ENCODE measurements at places on chromosomes 16 and 17.

DNA sequence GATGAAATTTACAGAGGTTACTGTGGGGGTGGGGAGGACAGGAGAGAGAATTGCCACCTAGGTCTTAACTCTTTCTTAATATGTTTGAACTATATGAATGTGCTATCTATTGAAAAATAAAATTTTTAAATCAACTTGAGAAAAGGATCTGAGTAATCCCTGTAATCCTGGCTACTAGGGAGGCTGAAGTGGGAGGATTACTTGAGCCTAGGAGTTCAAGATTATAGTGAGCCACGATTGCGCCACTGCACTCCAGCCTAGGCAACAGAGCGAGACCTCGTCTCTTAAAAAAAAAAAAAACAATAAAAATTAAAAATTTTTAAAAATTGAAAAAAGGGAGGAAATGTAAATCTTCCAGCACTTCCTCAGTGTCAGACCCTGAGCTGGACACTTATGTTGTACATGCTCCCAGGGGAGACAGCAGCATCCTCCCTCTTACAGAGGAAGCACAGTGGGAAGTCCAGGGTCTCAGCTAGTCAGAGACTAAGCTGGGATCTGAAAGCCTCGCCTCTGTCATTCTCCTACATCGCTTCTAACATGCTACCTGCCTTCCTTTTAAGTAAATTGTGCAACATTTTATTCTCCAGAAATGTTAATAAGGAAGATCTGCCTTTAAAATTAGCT lies 21.9 kb downstream of the PMM2 start:
- no peak for DNase-seq

DNA sequence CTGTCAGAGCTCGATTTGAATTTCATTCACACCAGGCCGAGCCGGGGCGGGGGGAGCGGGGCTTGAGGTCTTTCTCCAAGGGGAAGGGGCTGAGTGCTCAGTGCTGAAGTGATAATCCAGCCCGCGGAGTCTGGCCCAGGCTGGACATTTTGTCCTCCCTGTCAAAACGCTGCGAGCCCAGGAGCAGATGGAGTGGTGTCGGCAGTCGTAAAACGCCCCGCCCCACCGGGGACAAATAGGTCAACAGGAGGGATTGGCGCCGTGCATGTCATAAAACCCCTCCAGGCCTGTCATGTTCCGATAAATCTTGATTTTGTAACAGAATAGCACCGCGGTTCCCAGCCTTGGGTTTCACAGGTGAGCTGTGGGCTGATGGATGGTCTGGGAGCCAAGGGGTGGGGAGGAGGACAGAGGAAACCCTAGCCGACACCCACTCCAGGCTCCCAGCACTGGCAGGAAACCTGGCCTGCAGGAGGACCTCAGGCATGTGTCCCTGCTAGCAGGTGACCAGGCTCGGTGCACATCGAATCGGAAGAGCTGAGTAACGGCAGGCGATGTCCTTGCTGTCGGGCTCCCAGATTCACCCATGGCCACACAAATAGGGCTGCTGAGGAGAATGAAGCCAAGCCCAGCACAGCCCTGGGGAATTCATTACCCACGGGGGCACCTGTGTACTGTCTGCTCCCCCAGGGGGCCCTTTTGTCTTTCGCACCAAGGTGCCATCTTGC lies 341.4 kb downstream of the FOXL1 start:
- no peak for DNase-seq

DNA sequence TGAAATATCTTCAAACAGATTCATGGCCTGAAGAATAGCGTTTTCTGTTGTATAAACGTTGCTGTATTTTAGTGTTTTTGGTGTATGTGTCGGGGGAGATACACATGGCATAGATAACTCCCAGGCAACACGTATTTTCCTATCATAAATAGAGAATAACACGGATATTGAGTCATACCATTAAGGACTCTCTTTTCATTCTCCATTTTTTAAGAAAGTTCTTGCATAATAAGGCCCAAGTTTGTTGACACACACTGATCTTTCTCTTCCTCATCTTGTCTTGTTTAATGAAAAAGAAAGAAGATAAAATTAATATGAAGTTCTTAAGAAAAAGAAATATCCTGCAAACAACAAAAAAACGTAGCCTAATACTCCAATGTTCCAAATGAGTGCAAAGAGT lies 13.4 kb downstream of the ABCA8 start:
- DNase-seq: no peak

DNA sequence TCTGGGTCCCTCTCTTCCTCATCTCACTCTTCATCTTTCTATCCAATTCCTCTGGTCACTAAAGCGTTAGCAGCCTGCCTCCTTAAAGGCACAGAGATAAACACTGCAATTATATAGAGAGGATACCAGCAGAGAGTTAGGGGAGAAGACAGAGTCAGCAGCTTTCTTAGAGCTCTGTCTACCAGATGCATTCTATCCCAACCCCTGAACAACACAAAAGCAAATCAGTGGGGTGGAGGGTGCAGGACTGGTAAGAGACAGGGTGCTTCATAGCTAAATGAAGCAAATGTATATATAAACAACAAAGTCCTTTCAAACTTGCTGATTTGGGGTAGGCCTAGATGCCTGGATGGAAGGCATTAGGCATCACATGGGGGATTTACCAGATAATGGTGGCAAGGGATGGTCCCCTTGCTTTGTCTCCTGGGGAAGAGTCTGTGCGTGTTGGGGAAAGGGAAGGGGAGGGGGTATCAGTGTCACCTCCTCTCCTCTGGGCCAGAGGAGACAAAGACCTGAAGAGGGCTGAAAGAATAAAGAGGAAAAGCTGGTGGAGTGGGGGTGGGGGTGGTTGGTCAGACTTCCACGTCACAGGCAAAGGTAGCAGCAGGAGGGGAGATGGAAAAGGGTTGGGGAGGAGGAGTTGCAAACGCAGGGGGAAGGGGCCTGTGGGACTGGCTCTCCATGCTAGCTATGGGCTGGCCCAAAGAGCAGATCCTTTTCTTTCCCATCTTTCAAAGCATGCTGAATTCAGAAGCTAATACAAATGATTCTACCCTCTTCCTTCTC lies 12.0 kb downstream of the HOXB4 start:
- DNase-seq: no peak

GRCh38 chr16:25289466-25289865 lies 31.8 kb upstream of the ZKSCAN2 start:
- no peak for DNase-seq

GRCh38 chr16:2990891-2991290 lies 10.6 kb upstream of the PKMYT1 start:
- DNase-seq: no peak

DNA sequence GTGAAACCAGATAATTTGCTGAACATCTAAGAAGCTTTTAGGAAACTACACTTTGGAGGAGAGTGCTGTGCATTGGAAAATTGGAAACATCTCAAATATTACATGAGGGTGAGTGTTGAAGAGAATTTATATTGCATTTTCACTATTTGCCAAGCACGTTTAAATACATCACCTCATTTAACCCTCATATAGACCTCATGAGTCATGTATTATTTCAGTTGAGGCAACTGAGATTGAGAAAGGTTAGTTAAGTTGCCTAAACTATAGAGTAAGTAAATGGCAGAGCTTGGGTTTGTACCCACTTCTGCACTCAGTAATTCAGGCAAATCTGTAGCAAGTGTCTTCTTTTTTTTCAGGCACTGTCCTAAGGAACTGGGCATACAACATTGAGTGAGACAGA lies 3.7 kb upstream of the NLK start:
- no peak for DNase-seq
